ENCODE measurements at places on chromosomes 13 and 19.
A peak's percentile ranks its signal among the peaks of the same experiment; 100 is the strongest.

GRCh38 chr13:113209759-113210421, 477 bp downstream of the CUL4A start:
- DNase-seq = peak; percentile 75

DNA sequence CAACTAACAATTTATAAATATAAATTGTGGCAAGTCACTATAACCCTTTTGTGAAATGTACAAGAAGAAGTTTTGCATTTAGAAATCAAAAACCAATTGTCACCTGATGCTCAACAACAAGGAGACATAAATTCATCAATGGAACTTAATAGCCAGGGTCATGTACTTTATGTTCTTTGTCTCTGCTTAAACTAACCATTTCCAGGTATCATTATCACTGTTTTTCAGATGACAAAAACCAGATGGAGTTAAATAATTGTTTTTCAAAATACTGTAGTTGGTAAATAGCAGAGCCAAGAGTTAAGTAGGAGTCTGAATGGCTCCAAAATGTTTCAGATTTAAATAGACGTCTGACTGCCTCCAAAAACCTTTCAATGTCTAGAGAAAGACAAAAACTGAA, 72.3 kb upstream of the MAB21L1 start:
- no peak for DNase-seq

- DNase-seq = no peak
Observed at GRCh38 chr13:104553186-104553585, 1487.0 kb upstream of the SLC10A2 start.

DNA sequence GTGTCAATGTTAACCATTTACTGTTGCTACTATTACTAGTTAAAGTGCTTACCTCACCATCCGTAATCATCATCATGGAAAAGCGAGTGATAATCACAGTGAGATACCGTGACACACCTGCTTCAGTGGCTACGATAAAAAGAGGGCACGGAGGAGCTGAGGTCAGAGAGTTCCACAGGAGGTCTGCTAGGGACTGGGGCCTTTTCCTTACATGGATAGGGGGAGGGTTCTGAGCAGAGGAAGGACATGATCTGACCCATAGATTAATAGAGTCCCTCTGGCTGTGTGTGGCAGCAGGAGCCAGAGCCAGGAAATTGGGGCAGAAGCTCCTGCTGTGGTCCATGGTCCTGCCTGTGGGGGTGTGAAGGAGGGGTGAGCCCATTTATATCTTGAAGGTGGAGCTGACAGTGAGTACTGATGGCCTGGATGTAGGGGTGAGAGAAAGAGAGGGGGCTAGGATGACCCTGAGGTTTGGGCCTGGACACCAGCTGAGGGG, 136.7 kb downstream of the SIPA1L3 start:
- DNase-seq = no peak

DNA sequence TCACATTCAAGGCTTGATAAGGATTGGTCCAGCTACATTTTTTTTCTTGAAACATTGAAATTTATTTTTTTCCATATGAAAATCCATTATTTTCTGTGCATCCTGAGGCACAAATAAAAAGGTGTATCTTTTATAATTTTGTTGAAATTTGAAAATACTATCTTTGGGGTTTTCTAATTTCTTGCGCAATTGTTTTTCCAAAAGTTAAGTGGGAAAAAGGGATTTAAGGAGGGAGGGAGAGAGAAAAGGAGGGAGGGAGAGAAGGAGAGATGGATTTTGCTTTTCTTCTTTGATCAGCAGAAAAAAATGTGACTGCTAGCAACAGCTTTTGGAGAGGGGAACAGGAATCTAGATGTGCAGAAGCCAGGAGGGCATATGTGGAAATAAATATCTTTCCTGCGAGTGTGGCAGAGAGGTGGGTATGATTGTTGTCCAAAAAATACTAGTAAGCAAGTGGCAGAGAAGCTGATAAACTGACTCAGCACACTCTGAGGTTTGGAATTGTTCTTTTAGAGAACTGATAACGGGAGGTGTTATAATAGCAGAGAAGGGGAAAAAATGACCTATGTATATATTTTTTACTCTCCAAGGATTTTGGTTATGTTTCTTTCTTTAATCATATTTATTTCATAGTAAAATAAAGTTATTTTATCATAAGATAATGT, 61.2 kb upstream of the EDNRB start:
- no peak for DNase-seq

GRCh38 chr13:110819203-110820014, 95.5 kb downstream of the ANKRD10 start:
- peak; percentile 70 for DNase-seq

DNA sequence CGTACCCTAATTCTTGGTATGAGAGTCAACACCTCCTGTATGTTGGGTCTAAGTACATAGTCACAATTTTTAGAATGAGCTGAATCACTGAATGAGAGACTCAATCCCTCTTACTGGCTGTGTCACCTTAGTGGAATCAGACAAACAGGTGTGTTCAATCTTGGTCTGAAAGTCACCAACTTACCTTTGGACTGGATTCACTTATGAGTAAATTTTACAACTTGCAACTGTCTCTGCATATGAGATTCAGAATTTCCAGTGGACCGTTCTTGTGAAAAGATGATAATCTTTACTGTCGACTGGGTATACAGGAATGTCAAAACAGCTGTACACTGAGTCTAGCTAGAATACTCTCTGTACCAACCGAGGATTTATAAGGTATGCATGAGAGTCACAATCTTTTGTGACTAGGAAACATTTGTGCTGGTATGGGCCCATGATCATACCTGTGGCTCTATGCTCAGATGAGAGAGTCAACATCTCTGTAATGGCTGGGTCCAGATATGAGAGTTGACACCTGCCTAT, 5.9 kb upstream of the ZNF91 start:
- DNase-seq = no peak

- no peak for DNase-seq
Observed at GRCh38 chr19:38267761-38268483, 3.5 kb downstream of the SPINT2 start.

DNA sequence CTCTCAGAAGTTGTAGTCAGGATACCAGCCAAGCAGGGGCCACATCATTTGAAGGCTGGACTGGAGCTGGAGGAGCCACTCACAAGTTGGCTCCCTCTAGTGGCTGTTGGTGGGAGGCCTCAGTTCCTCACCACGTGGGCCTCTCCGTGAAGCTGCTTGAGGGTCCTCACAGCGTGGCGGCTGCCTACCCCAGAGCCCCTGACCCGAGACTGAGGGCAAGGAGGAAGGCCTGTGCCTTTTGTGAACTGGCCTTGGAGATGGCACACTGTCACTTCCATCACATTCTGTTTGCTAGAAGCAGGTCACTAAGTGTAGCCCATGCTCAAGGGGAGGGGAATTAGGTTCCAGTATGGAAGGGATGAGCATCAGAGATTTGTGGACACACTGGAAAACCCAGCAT, 14.6 kb downstream of the GNA11 start:
- peak; percentile 73 for DNase-seq

GRCh38 chr13:30863231-30863630, 42.8 kb upstream of the MEDAG start:
- DNase-seq = no peak

- DNase-seq = no peak
Observed at GRCh38 chr19:41889896-41890295, 6.9 kb downstream of the ARHGEF1 start.

DNA sequence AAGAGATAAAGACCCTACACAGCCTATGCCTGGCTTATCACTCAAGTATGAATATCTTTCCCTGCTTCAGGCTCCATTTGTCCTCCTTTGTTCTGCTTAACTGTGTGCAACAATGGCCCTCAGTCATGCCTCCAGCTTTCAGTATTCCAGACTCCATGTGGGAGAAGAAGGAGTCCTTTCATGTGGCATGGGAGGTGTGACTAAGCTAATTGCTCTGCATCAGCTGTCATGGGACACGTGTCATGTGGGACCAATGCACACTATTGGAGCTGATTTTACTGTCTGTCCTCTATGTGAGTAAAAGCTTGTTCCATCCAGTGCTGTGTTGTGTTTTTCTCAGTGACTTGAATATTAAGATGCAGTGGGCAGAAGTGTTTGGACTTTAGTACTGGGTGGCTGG, 1198.3 kb downstream of the OLFM4 start:
- no peak for DNase-seq

DNA sequence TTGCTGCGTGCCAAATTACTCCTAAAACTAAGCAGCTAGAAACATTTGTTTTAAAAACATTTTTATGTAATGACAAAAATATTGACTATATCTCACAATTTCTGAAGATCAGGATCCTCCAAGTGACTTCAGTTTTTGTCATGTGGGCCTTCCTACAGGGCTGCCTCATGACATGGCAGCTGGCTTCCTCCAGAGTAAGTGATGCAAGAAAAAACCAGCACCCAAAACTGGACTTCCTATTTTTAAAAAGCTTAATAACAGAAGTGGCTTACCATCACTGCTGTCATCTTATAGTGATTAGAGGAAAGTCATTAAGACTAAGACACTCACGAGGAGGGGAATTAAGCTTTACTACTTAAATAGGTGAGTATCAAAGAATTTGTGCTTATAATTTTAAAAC, 681.7 kb downstream of the PCDH17 start:
- no peak for DNase-seq

DNA sequence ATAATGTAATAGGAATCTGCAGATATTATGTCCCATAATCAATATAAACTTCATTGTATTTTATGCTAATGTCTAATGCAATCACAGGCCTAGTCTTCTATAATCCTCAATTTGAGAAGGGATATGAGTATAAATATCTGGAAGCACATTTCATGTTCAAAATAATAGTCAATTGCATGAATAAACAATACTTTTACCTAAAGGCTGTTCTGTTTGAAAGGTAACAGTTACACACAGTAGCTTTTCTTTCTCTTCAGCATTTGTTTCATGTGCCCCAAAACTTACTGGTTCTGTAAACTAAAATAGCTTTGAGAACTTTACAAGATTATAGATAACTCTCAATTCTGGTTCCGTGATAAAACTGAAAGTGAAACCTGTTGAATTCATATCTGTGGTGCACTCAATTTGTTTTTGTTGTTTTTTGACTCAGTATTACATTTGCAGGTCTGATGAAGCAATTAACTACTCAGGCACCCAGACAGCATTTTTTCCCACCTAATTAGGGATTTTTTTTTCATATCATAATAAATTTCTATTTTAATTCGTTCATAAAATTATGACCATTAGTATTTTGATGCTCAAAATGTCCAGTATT, 1193.8 kb downstream of the SLITRK1 start:
- peak; percentile 6 for DNase-seq

GRCh38 chr13:76942363-76942762, 5.9 kb upstream of the ACOD1 start:
- DNase-seq = no peak

DNA sequence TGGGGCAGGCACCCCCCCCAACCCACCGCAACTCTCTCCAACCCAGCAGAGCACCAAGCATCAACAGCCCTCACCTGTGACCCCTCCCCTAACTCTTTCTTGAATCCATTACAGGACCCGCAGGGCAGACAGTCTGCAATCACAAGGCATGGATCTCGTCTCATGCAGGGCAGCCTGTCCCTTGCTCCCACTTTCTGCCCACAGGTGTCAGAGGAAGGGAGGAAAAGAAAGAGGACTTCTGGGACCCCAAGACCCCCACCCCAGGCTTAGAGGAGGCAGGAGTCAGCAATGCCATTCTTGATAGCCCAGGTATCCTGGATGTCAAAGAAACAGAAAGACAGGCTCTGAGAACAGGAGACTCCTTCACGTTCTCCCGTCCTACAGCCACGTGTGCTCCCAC, 47.4 kb upstream of the TUBGCP3 start:
- no peak for DNase-seq

GRCh38 chr13:110221406-110222117, 85.4 kb downstream of the COL4A1 start:
- no peak for DNase-seq

GRCh38 chr13:98541701-98542203, 35.2 kb downstream of the STK24 start:
- no peak for DNase-seq

GRCh38 chr13:75860935-75861334, 224.8 kb downstream of the LMO7 start:
- DNase-seq = no peak

- no peak for DNase-seq
Observed at GRCh38 chr19:14830702-14831101, 4.3 kb downstream of the OR7A5 start.

DNA sequence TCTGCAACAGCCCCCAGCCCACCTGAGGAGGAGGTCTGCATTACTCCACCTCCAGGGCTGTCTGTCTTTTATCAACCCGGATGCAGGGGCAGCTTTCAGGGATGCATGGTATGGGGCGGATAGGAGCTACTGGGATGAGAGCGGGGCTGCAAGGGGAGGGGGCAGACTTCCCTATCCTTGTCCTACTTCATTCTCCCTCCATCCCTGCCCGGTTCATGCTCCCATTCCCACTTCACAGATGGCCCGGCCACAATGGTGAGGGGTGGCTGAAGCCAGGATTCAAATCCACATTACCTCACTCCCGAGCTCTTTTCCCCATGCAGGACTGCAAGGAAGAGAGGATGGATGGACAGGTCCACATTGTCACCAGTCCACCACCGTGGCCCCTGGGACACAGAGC, 40.5 kb upstream of the VSTM2B start:
- DNase-seq = no peak

- DNase-seq = no peak
Observed at GRCh38 chr13:111243981-111244380, 76.5 kb upstream of the TEX29 start.

GRCh38 chr19:18392417-18392816, 5.0 kb downstream of the LRRC25 start:
- DNase-seq = no peak

GRCh38 chr19:49423071-49423984, at the start of gene PTH2:
PTH2 (minus strand) TSS chr19:49423441; CDS start chr19:49423339, 102 bp downstream.
- DNase-seq = no peak

DNA sequence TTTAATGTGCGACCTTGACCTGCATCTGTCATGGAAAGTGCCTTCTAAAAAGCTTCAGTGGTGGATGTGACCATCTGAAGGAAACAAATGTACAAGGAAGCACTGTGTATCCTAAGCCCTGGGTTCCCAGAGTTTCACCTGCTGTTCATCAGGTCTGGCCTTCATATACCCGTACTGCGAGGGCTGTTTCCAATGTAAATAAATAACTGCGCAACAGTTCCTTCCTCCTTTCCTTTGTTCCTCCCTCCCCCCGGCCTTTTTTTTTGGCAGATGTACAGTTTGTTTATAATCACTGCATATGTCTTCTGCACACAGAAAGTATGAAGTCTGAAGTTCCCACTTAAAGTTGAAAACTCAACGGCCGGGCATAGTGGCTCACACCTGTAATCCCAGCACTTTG, 5.2 kb downstream of the FAAP24 start:
- DNase-seq = no peak

DNA sequence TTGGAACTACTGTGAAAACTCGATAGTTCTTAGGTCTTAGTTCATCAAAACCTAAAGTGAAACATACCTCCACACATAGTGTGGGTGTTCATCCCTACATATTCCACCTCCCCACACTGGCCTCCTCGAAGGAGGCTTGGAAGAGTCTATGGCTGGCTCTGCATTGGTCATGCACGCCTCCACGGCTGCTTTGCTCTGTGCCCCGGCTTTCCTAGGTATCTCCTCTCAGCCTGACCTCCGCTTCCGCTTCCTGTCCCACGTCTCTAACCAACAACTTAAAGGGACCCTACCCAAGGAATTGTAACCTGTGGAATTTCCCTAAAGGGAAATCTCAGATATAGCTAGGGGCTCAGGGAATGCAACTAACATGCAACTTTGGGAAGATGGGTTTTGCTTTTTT, 79.7 kb upstream of the MBNL2 start:
- DNase-seq = no peak

GRCh38 chr13:43924549-43925245, 45.0 kb downstream of the LACC1 start:
- no peak for DNase-seq

GRCh38 chr19:48094129-48094854, 16.3 kb downstream of the PLA2G4C start:
- no peak for DNase-seq

All from CD4-positive, alpha-beta T cell treated with Interleukin-15 for 4 hours (primary cell).